ENCODE measurements at places on chromosomes 4 and X.

DNA sequence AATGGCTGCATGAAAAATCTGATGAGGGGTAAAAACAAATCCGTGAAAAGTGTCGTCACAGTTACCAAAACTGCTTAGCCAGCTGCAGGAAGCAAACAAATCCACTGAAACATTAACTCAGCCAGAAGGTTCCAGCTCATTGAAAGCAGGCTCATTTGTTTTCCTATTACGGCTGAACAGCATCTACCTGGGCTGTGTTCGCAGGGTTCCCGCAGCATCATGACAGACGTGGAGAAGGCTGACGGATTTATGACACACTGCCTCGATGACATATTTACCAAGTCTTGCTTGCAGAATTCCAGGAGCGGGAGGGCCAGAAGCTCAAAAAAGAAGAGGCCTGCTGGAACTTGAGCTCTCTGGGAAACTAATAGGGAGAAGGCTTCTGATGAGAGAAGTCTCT lies 781.1 kb downstream of the RAB28 start:
- DNase-seq, result no peak

DNA sequence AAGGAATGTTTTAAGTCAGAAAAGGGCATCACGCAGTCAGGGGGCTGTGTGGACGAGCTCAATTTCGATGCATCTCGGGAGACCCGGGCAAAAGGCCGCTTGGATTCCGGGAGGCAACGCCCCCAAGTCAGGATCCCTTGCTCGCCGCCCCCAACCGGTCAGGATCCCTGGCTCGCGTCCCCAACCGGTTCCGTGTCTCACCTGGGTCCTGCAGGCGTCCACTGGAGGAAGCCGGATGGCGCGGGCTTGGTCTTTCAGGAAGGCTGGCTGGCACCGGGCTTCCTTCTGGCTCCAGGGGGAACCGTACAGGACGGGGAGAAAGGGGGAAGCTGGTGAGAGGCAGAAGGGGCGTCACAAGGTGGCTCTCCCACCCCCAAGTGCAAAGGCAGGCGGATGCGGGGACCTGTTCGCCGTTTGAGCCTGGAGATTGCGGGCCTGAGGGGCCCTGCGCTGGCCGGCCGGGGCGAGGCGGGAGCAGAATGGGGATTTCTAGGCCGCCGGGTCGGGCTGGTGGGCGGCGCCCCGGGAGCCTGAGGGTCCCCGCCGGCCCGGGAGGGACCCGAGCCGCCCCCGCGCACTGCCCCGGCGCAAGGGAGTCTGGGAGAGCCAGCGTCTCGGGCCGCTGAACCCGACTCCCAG lies 84.7 kb downstream of the HPRT1 start:
- DNase-seq, result no peak

DNA sequence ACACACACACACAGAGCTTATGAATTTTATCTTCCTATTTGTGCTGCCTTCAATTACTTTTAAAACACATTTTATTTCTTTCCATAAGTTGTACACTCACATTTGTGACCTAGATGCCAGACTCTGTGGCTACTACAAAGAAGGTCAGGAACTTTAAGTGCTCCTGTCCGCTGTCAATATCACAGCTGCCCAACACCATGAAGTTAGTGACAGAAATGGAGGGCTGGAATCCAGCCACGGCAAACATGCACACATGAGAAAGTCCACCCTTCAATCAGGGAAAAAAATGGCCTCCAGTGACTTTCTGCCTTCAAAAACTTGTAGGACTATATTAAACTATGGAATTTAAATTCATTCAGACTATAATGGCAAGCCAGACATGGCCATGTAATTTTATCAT lies 334.4 kb upstream of the FSTL5 start:
- DNase-seq, result no peak

GRCh38 chr4:158728236-158728635 lies 5.0 kb upstream of the PPID start:
- no peak for DNase-seq

DNA sequence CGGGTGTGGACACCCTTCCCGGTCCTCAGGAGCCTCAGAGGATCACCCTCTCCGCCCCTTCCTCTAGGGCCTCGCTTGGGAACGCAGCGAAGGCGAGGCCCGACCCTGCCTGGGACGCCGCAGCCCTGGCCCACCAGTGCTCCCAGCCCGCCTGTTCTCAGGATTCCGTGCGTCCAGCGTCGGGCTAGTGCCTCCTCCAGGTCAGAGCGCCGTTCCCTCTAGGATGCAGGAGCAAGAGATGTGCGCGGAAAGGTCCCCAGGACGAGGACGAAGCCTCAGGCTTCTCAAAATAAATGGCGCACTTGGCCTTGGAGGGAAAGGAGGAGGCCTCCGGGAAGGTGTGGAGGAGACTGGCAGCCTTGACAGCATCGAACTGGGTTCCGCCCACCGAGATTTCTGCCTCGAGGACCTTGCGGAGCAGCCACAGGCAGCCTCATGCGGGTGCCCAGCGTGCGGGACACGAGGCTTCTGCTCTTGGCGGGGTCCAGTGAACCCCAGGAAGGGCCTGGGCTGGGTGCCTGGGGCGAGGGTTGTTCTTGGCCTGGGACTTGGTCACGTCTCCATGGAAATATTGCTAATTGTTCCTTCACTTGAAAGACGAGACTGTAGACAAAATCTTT lies 35.1 kb downstream of the PITX2 start:
- DNase-seq, result no peak

- DNase-seq, result no peak
Observed at GRCh38 chr4:103996064-103996463, 276.3 kb upstream of the TACR3 start.

DNA sequence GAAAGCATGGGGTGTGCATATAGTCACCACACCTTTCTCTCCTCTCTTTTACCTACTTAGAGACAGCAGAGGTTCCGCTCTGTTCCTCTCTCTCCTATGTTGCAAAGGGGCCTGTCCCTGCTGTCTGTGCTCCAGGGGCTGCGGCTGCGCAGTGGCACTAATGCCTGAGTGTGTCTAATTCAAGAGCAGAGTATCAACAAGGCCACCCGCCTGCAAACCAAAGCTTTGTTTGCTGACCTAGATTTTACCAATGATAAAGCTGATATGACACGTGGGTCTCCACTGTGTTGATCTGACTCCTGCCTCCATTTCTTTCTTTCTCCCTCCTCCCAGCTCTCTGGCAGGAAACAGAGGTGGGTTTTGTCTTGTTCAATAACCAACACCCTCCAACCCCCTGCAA lies 74.9 kb downstream of the NSG1 start:
- DNase-seq, result no peak

DNA sequence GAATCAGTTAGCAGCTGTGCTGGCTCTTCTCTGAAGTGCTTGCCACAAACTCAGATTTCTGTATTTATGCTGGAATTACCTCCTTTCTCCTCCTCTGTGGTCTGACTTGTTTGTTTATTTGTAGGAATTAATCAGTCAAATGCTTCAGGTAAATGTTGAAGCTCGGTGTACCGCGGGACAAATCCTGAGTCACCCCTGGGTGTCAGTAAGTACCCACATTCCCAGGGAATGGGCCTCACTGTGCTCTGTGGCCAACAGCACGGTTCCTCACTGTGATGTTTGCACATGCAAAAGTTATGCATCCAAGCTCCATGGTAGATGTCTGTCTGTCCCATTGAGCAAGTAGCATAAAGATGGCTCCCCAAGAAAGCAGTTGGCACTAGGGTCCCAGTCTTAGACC lies 169.9 kb downstream of the DCLK2 start:
- no peak for DNase-seq

GRCh38 chr4:76539979-76540378 lies 105.0 kb downstream of the SHROOM3 start:
- no peak for DNase-seq

DNA sequence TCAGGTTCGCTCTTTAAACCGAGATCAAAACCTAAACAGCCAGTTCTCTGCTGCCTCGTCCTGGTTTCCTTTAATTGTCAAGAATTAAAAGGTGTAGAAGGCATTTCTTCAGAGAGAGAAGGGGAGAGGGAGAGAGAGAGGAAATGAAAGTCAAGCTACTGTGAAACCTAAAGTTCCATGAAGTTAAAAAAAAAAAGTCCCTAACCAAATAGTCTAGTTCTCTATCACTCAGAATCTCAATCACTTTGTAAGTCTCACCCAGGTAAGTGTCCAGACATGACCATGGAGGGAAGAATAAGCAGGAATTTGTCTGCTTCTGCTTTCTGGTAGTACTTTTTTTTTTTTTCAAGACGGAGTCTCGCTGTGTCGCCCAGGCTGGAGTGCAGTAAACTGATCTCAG lies 18.8 kb upstream of the SMIM14 start:
- no peak for DNase-seq

DNA sequence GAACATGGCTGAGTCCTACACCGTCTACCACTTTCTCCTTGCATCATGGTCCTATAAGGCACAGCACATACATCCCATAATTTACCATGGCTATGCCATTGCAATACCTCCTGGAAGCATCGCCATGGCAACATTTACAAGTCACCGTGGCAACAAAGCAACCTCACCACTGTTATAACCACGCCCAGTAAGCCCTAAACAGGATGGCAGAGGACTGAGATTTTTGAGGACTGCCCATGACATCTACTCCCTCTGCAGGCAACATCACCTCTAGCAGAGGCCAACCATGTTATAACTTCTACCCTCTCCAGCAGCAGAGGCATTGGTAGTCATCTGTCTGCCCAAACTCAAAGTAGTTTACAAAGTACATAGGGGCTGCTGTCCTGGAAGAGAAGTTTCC lies 29.7 kb downstream of the BCOR start:
- no peak for DNase-seq

DNA sequence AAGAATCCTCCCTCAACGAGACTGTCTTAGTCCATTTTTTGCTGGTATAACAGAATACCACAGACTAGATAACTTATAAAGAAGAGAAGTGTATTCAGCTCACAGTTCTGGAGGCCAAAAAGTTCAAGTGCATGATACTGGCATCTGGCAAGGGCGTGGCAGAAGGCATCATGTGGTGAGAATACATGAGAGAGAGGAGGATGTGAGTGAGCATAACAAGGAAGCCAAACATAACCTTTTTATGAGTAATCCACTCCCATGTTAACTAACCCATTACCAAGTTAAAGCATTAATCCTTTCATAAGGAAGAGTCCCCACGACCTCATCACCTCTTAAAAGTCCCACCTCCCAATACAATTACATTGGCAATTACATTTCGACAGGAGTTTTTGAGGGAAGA lies 504.6 kb downstream of the IQCM start:
- DNase-seq, result no peak

DNA sequence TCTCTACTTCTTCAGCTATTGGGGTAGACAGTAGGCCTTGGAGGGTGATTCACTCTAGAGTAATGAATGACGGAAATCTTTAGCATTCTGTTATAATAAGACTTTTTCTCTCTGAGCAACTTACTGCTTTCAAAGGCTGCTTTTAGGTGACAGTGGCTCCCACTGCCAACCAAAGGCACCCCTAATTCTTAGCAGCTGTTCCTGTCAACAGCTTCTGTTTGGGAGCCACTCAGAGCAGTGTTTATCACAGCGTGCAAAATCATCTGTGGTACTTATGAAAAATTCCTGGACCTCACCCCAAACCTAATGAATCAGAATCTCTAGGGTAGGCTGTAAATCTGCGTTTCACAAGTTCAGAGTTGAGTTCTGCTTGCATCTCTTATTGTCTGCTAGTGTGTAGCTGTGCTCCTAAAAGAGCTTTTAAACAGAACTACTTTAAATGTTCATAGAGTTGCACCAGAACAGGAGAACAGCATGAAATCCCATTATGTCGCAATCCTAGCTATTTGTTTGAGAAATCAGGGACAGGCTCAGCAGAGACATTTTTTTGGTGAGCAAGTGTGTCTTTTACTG lies 52.8 kb upstream of the POU4F2 start:
- peak; percentile 27 for DNase-seq

DNA sequence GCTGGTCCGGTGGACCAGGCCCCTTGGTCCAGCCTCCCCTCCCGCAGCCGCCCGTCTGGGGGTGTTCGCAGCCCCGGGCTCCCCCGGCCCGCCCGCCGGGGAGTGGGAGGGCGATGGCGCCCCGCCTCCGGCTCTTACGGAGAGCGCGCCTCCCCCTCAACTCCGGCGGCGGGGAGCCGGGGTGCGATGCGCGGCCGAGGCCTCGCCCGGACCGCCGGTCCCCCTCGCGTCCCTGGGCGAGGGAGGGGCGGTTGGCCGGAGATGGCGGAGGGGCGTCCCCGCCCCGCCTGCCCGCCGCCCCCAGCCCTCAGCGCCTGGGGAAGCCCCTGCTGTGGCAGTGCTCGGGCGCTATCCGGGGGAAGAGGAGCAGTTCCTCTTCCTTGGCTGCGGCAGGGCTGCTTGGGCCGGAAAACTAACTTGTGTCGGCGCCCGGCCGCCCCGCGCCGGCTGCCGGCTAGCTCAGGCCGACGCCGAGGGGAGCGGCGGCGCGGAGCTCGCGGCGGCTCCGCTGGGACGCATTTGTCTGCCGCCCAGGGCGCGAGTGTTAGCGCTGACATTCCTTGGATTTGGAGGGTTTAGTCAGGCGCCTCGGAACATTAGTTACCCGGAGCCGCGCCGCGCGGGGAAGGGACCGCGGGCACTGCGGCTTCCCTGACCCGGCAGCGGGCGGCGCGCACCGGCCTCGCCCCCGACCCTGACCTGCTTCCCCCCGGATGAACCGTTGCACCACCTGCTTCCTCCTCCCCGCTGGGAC lies 994 bp downstream of the GALNT7 start:
- peak; percentile 39 for DNase-seq

Measured in SIG-M5 (cell line).